Central memory CD8-positive, alpha-beta T cell (primary cell): ENCODE measurements at places on chromosomes 2 and 18.

- DNase-seq: no peak
Observed at GRCh38 chr2:48332286-48332685, 197.7 kb upstream of the STON1 start.

GRCh38 chr2:240186191-240186725, 45.8 kb upstream of the OTOS start:
- no peak for DNase-seq

GRCh38 chr18:62875323-62875722, 160.0 kb downstream of the PHLPP1 start:
- no peak for DNase-seq

GRCh38 chr2:210592726-210593125, 36.3 kb downstream of the CPS1 start:
- no peak for DNase-seq

- DNase-seq: no peak
Observed at GRCh38 chr2:69807821-69808540, 21.5 kb upstream of the GMCL1 start.

DNA sequence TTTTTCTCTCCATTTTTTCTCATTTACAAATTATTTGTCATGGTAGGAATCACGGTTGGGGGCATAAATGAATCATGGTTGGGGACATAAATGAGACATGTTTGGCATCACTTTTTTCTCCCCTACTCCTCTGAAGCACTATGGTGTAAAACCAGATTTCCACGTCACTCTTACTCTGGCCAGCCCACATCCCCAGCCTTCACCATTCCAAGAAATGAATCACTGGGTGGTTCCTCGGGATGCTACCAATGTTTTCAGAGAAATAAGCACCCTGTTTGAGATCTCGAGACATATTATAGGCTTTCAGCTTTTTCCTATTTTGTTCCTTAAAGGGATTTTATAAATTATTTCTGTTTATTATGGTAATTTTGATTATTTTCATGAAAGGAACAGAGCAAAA, 155.0 kb upstream of the SLC8A1 start:
- no peak for DNase-seq

GRCh38 chr2:97808816-97809215, 95.4 kb downstream of the ZAP70 start:
- no peak for DNase-seq

- no peak for DNase-seq
Observed at GRCh38 chr18:40559556-40559955, 1395.5 kb upstream of the PIK3C3 start.

DNA sequence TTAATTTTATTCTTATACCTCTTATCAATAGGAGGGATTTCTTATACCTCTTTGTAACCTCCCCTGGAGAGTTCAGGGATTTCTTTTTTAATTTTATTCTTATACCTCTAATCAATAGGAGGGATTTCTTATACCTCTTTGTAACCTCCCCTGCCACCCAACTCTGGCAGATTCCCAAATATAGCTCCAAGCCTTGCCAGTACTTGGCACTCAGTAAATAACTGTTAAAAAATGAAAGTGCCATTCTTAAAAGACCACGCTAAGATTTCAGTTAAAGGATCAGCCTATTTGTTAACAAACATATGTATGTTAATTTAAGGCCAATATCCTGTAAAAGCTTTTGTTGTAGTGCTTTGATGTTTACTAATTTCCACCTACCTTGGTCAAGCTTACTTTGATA, 4.8 kb downstream of the RNF149 start:
- no peak for DNase-seq
